ENCODE measurements at places on chromosomes 3 and 15. TPM values are rescaled to one million over a fixed set of nuclear protein-coding genes. Genes with fewer than 3 reads are reported as not detected.

SLC9C1 gene
- total RNA-seq, result not detected

- no peaks in the 10 kb centered on the region for H3K4me1 ChIP-seq
- no peaks in the 10 kb centered on the region for H3K27me3 ChIP-seq
- DNase-seq, result no peak
- no peak overlapping the region for H3K27ac ChIP-seq
- H3K36me3 ChIP-seq, result no peaks in the 10 kb centered on the region
Observed at GRCh38 chr15:53397041-53397616, 362.3 kb downstream of the WDR72 start.

MASP1 gene
- total RNA-seq, result 0.40 TPM

NR2E3 gene
- not detected for total RNA-seq

PPP1R14D gene
- not detected for total RNA-seq

- no peak overlapping the region for H3K4me3 ChIP-seq
- H3K27ac ChIP-seq, result no peak overlapping the region
- no peak for DNase-seq
- peaks cover 7% of the 10 kb centered on the region for H3K36me3 ChIP-seq
Observed at GRCh38 chr15:75363786-75364185, 4.6 kb downstream of the MAN2C1 start.

- H3K36me3 ChIP-seq, result no peaks in the 10 kb centered on the region
- H3K4me1 ChIP-seq, result no peaks in the 10 kb centered on the region
- H3K27me3 ChIP-seq, result no peaks in the 10 kb centered on the region
- no peak overlapping the region for H3K27ac ChIP-seq
- no peak for DNase-seq
Observed at GRCh38 chr3:155149494-155149893, 69.4 kb downstream of the MME start.

DNA sequence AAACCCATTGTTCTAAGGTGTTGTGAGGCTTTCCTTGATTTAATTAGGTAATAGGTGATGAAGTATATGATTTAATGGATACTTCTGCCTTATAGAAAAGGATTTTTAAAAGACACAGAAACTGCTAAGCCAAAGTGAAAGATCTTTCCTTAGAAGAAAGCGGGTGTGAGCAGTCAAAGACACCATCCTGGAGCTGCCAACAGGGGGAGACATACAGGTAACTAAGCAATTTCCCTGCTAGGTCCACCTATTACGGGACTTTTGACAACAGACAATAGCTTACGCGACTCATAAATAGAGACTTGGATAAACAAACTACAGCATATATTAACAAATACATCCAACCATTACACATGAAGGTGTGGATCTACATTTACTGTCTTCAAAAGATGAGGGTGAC is 669.5 kb downstream of the SQOR start:
- no peaks in the 10 kb centered on the region for H3K36me3 ChIP-seq
- no peak for DNase-seq
- no peak overlapping the region for H3K4me3 ChIP-seq
- no peaks in the 10 kb centered on the region for H3K4me1 ChIP-seq
- H3K27me3 ChIP-seq, result no peaks in the 10 kb centered on the region
- no peak overlapping the region for H3K27ac ChIP-seq

DNA sequence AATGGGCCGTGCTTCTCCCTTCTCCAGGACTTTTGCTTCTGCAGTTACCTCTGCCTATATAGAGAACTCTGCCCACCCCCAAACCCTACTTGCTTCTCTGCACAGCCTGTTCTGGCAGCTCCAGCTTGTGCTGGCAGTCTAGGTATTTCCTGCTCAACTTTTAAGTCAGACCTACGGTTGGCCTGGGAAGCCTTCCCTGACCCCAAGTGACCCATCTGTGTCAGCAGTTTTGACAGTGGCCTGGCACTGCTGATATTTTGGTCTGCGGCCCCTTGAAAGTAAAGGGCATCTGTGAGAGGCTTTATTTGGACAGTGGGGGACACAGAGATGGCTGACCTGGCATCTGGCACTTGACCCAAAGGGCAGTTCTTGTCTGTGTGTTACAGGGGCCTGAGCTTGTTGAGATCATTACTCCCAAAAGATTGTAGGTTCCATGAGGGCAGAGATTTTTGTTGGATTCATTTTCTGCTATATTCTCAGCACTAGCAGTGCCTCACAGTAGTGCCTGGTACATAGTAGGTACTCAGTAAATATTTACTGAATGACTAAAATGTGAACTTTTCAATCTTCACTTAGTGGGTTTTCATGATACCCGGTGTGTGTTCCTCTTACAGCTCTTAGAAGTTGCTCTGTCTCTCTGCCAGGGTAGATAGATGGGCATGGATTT is 55.2 kb upstream of the TRAK1 start:
- H3K4me1 ChIP-seq, result peaks cover 5% of the 10 kb centered on the region
- no peak for DNase-seq
- H3K27me3 ChIP-seq, result no peaks in the 10 kb centered on the region
- no peak overlapping the region for H3K27ac ChIP-seq
- no peak overlapping the region for H3K4me3 ChIP-seq
- H3K36me3 ChIP-seq, result no peaks in the 10 kb centered on the region

SIDT1 gene
- 0.97 TPM for total RNA-seq

- no peak for DNase-seq
- no peaks in the 10 kb centered on the region for H3K4me1 ChIP-seq
- no peak overlapping the region for H3K4me3 ChIP-seq
Observed at GRCh38 chr3:140347151-140347550, 330.7 kb upstream of the TRIM42 start.

GOLGA6A gene
- not detected for total RNA-seq

DNA sequence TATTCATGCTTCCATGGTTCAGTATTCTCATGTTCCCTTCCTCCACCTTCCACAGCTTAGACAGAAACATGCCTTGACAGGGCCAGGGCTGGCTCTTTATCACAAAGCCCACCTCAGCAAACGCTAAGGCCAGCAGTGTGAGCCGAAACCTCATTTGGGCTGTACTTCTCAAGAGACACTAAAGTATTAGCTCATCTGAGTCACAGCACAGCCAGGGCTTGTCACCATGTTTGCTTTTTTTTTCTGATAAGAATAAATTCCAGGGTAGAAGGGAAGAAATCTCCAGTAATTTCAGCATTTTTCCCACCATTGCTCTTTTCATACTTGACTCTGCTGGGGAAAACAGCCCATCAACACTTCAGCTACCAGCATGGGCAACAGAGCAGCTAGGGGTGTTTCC is 95.4 kb downstream of the MYLK start:
- H3K27ac ChIP-seq, result no peak overlapping the region
- no peak overlapping the region for H3K4me3 ChIP-seq
- H3K36me3 ChIP-seq, result no peaks in the 10 kb centered on the region

CCRL2 gene
- 2.2 TPM for total RNA-seq

- no peaks in the 10 kb centered on the region for H3K27me3 ChIP-seq
- no peak for DNase-seq
- no peaks in the 10 kb centered on the region for H3K36me3 ChIP-seq
- H3K27ac ChIP-seq, result no peak overlapping the region
Observed at GRCh38 chr3:189404024-189404423, 227.2 kb upstream of the TP63 start.

GRCh38 chr15:68389936-68390817 is 41.8 kb downstream of the ITGA11 start:
- H3K27ac ChIP-seq, result no peak overlapping the region
- no peak for DNase-seq
- H3K4me3 ChIP-seq, result no peak overlapping the region
- no peaks in the 10 kb centered on the region for H3K27me3 ChIP-seq

DNA sequence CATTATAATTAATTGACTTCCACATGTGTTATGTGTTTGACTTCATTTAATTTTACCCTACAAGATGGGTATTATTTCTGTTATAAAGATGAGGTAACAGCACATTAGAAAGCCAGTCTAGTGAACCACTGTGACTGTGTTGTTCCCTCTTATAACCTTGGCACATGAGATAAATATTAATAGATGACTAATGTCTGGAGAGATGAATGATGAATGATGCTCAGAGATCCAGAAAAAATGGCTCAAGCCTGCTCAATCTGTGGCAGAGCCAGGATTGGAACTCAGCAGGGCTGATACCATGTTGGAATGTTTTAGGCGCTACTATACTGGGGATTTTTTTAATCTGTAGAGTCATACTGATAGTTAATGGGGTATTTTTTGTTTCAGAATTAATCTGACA is 118.8 kb upstream of the PTX3 start:
- no peak overlapping the region for H3K27ac ChIP-seq
- no peaks in the 10 kb centered on the region for H3K27me3 ChIP-seq
- H3K4me1 ChIP-seq, result peaks cover 11% of the 10 kb centered on the region
- no peak overlapping the region for H3K4me3 ChIP-seq
- no peak for DNase-seq

DNA sequence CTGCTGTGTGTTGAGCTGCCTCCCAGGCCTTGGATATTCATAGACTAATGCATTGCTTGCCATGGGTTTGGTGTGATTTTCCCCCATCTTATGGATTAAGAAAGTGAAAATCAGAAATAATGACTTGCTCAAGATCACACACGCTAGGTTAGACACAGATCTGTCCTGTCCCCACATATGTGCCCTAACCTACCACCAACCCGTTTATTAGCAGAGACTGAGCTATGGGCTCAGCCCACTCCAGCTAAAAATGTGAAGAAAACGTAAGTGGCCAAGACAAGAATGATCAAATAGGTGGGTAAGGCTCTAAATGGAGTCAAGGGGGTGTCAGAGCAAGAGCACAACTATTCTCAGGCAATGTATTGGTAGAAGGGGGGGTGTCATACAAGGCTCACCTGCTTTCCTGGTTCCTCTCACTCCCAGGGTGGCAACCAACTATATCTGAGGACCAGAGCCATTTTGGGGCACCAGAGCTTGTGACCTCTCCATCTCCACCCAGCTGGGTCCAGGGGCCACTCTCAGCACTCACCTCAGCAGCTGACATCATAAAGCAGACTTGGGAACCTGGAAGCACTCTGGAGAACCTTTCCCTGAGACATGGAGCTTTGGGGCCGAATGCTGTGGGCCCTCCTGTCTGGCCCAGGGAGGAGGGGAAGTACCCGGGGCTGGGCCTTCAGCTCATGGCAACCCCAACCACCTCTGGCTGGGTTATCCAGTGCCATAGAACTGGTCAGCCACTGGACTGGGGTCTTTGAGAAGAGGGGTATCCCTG is 1.4 kb downstream of the HEMK1 start:
- no peak for DNase-seq
- no peak overlapping the region for H3K27ac ChIP-seq
- no peaks in the 10 kb centered on the region for H3K36me3 ChIP-seq
- no peak overlapping the region for H3K4me3 ChIP-seq
- peaks cover 19% of the 10 kb centered on the region for H3K4me1 ChIP-seq
- no peaks in the 10 kb centered on the region for H3K27me3 ChIP-seq

DNA sequence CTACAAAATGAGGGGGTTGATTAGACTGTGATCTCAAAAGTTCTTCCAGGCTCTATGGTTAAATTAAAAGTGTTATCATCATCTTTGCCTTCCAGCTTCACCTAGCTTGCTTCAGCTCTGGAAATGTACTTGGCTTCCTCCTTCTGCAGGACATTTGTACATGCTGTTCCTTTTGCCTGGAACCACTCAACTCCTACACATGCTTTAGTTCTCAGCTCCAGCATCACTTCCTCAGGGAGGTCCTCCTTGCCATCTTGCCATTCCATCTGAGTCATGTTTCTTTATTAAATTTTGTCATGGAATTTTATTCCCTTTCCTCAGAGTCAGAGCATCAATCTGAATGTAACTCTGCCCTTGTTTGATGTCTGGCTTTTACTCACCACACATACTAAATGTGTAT is 158.6 kb upstream of the FEZF2 start:
- H3K36me3 ChIP-seq, result no peaks in the 10 kb centered on the region
- no peaks in the 10 kb centered on the region for H3K27me3 ChIP-seq
- no peak overlapping the region for H3K4me3 ChIP-seq
- no peaks in the 10 kb centered on the region for H3K4me1 ChIP-seq

NLGN1 gene
- total RNA-seq, result 0.51 TPM

FAM81A gene
- 2.2 TPM for total RNA-seq

DNA sequence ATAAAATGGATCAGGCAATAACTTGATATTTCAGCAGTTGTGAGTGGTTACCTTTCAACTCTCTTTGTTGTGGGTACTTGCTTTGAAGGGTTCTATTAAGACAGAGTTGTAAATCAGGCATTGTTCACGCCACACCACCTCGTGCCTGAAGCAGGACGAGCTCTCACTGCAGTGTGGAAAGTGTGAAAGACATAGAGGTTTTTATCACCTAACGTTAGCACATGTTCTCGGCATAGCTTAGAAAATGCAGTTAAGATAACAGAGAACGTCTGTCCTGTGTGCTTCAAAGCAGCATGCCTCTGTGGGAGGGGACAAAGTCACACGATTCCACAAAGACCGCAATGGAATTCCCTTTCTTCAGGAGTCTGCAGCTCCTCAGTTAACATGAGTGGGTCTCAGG is 7.8 kb downstream of the ADAMTS17 start:
- no peaks in the 10 kb centered on the region for H3K4me1 ChIP-seq
- H3K27ac ChIP-seq, result no peak overlapping the region
- no peak overlapping the region for H3K4me3 ChIP-seq

ROBO2 gene
- 0.69 TPM for total RNA-seq

- no peak for DNase-seq
- H3K4me3 ChIP-seq, result no peak overlapping the region
- no peaks in the 10 kb centered on the region for H3K27me3 ChIP-seq
- H3K27ac ChIP-seq, result no peak overlapping the region
- H3K36me3 ChIP-seq, result no peaks in the 10 kb centered on the region
Observed at GRCh38 chr3:99751649-99752048, 66.0 kb upstream of the CMSS1 start.

ITPKA gene
- total RNA-seq, result 1.1 TPM

MYO5C gene
- total RNA-seq, result 52.7 TPM

DNA sequence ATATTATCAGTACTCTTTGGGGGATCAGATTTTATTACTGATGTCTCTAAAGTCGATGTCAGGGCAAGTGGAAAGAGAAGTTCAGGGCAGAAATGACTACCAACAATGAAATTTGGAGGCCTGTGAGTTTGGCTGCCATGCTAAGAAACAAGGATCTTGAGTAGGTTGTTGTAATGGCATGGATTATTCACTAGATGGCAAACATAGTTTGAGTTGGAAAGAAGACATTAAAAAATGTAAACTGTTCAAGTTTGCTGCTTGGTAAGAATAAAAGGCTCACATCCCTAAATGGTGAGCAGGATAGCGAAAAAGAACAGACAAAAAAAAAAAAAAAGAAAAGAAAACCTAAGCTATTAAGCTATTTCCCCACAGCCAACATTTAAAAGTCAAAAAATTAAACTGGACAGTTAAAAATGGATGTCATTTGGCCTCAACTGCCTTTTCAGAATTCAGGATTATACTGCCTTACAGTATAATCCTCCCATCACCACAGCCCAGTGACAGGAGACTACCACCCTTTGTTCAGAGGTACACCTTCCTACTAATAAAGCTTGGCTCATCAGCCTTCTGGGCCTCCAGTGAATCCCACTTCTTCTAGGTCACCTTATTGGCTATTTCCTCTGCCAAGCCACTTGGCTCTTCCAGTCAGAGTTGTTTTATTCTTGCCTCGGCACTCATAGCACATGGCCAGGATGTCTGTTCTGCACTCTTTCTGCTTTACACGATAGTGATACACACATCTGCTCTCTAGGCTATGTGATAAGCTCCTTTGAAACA is 163.7 kb downstream of the PLD1 start:
- H3K27ac ChIP-seq, result no peak overlapping the region
- no peaks in the 10 kb centered on the region for H3K4me1 ChIP-seq

EFHB gene
- total RNA-seq, result not detected

DUOXA2 gene
- 0.35 TPM for total RNA-seq

GRCh38 chr3:129727707-129728106 is 121.2 kb upstream of the PLXND1 start:
- no peak for DNase-seq
- no peak overlapping the region for H3K4me3 ChIP-seq
- H3K27me3 ChIP-seq, result no peaks in the 10 kb centered on the region
